ENCODE measurements at places on chromosomes 1 and 21.

DNA sequence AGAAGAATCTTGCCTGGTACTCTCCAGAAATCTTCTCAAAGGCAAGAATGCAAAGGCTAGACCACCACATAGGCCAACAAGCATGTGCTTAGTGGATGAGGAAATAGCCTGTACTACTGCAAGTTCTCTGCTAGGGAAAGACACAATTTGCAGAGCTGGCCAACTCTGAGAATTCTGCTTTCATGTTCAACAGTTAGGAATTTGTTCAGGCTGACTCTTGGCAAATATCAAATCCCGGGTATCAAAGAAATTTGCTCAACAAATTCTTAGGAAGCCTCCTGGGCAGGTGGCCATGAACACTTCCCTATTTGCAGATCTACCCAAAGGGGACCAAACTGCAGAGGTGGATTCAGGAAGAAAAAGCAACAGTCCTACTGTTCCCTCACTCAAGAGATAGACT is 15.0 kb upstream of the H3-3A start:
- no peak for DNase-seq

GRCh38 chr1:236281198-236281653 is 532 bp downstream of the ERO1B start:
- DNase-seq, result no peak

- DNase-seq, result no peak
Measured at GRCh38 chr1:230746617-230747016, 571 bp upstream of the CAPN9 start.

DNA sequence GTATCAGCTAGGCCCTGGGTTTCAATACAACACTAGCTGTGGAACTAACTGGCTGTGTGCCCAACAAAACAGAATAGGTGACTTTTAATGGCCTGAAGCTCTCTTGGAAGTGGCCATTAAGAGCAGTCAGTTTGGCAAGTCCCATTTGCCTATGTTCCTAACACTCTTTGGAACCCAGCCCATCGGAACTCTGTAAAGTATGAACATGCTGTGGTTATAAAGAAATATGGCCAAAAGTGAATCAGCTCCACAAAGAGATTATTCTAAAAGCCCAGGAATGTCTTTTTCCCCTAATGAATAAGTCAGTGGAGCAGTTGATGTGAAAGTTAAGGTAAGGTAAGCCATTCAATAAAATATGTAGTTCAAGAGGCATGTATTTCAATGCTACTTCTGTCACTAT is 223.7 kb upstream of the ADAMTS5 start:
- no peak for DNase-seq

All from NCI-H1417 treated with DMSO at 0.1 percent for 48 hours (cell line).